ENCODE measurements at places on chromosomes 12 and 14.
A peak's percentile ranks its signal among the peaks of the same experiment; 100 is the strongest.

GRCh38 chr12:70826156-70826555 lies 94.4 kb downstream of the PTPRR start:
- DNase-seq = no peak

DNA sequence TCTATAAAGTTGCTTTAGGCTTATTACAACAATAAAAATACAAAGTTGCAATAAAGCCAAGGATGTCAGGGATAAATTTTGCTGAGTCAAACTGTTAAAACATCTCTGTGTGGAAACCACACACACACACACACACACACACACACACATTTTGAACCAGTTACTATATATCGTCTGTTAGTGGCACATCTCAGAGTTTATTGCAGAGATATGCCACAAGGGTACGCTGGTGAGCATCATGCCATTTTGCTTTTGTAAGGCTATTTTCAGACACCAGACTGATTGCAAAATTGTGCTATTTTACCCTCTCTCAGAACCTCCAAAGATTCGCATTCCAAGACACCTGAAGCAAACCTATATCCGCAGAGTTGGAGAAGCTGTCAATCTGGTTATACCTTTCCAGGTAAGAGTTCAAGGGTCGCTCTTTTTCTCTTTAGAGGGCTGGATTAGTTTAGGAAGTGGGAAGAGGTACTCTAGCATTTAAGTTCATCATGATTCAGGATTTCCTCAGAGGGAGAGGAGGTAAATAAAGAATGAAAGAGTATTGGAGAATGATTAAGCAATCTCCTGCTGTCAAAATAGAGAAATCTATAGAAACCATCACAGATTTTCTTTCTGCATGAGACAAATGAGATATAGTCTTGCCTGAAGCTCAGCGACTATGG lies 27.3 kb upstream of the CHPT1 start:
- peak; percentile 29 for DNase-seq

GRCh38 chr14:37723515-37723914 lies 128.1 kb downstream of the TTC6 start:
- DNase-seq = no peak

- no peak for DNase-seq
Measured at GRCh38 chr14:43413084-43413483, 1094.0 kb downstream of the FSCB start.

DNA sequence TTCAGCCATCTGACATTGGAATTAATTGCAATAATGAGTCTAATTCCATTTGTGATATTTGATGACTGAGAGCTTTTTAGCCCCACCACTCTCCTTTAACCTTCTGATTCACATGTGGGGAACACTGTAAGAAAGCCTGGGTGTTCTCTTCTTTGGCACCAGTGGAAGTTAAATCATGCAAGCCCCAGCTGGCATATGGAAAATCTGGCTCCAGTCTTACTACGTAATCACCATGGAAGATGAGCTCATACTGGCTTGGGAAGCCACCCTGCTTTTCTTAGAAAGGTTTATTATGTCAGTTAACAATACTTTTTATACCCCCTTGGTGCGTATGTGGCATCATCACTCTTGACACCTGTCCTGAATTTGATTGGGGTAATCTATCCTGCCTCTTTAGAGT lies 479.3 kb downstream of the SLC16A7 start:
- no peak for DNase-seq

GRCh38 chr14:65594882-65595237 lies 182.3 kb downstream of the FUT8 start:
- no peak for DNase-seq

DNA sequence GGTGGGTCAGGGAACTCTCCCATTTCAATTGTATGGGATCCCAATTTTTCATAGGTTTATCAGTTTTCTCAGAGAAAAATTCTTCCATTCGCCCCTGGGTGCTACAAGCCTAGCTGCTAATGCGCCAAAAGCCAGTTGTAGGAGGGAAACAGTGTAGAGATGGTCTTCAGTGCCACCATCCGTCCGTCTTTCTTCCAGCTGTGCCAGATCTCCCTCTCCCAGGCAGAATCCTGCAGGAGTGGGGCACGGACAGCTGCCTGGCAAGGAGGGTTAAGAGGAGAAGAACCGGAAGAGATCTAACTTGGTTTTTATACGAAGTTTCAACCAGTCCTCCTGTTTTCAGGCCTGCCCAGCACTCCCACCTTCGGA lies 38.9 kb upstream of the FUT8 start:
- DNase-seq = no peak

DNA sequence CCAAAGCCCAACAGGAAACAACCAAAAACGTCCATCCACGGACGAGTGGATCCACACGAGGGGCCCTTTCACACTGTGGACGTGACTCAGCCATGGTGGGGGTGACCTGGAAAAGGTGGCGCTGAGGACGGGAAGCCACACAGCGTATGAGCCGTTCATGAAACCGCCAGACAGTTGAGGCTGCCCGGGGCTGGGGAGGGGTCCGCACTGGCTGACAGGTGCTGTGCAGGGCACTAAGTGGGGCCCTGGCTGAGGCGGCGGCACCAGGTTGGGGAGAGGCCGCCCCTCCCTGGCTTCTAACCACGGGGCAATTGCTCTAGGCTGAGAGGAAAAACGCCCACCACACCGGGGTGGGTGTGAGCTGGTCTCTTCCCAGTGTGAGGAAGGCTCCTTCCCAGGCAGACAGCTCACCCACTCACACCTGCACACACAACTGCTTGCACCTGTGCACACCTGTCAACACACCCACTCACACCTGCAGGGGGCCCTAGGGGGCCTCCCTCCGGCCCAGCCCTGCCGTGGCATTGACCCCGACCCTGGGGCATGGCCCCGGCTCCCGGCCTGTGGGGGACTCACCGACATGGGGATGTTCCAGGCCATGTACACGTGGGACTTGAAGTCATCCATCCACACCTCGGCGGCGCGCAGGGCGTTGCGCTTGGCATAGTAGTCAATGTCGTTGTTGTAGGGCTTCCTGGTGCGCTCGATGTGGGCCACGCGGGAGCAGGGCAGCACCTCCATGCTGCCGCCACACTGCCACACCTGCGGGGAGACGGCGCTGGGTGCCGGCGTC lies 58.9 kb downstream of the NOC4L start:
- no peak for DNase-seq

GRCh38 chr12:128387811-128388422 lies 120.9 kb downstream of the TMEM132C start:
- DNase-seq = no peak

- no peak for DNase-seq
Measured at GRCh38 chr14:56137453-56137807, 19.2 kb downstream of the PELI2 start.

DNA sequence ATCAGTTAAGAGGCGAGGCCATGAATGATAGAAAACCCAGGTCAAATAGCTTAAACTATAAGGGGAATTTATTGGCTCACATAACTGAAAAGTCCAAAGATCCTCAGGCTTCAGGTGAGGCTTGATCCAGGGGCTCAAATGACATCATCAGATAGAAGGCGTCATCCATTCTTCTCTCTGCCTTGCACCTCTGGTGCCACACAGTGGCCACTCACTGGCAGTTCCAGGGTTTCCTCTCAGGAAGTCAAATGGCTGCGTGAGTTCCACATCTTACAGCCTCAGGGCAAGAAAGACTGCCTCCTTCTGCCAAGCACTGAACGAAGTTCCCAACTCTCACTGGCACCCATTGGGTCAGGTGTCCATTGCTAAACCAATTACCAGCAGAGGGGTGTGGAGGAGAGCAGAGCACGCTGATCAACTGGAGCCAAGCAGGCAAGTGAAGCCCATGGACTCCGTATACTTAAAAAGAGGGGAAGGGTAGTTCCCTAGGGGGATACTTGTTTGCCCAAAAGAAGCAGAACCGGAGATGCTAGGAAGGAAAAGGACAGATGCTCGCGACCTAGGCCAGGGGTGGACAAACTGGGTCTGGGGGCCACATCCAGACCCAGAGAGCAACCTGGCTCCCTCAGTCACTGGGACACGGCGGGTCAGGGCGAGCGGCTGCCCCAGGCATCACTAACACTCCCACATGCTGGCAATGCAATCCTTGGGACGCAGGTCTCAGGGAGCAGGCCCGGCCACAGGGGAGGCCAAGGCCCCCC lies 69.3 kb downstream of the SERPINA3 start:
- peak; percentile 8 for DNase-seq

- DNase-seq = no peak
Measured at GRCh38 chr14:59484639-59485175, 390 bp downstream of the JKAMP start.

DNA sequence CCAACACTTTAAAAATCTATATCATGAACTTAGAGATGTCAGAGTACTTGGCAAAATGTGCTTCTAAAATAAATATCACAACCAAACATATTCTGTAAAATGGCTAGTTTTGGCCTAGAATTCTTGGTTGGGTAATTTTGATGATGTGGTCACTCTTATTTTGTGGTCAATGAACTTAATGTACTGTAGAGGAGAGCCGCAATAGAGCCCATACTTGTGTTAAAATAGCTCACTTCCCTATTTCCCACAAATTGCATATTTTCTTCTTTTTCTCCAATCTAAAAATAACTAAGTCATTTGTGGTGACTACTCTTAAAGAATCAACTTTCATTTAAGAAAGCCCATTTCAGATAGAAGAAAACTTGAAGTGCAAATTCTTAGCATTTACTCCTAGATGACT lies 619.4 kb downstream of the CCER1 start:
- no peak for DNase-seq

- DNase-seq = no peak
Measured at GRCh38 chr12:65602253-65602609, 222.1 kb upstream of the HMGA2 start.

DNA sequence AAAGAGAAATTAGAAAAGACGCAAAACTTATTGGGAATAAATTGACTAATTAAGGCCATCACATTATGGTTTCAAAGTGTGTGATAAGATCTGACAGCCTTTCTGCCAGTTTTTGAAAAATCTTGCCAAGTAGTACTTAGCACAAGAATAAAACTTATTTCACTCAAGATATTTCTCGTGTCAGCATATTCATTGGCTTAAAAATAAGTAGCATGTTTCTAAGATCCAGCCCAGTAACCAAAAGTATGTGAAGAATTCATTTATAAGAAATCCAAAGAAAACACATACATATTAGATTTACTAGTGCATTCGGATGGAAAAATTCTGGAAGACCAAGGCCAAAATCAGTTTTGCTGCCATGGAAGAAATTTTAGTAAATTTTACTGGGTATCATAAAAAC lies 1135.0 kb downstream of the GALC start:
- peak; percentile 54 for DNase-seq

DNA sequence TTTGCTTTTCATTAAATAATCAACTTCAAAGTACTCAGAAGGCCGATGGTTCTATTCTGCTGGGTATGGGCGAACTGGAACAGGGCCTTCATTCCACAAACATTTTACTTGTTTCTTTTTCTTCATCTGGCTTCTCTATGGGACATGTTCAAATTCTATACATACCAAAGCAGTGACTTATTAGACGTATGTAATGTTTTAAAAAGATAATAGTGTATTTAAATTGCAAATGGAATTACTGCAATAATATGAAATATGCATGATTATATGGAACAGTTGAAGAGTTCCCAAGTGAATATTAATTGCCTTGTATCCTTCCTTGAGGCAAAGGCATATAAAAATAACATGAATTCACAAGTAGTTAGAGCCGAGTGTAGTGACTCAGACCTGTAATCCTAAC lies 75.5 kb downstream of the FAR2 start:
- no peak for DNase-seq

- DNase-seq = no peak
Measured at GRCh38 chr12:42255866-42256261, 17.8 kb upstream of the YAF2 start.

- no peak for DNase-seq
Measured at GRCh38 chr12:99960311-99960710, 24.4 kb downstream of the ANKS1B start.

DNA sequence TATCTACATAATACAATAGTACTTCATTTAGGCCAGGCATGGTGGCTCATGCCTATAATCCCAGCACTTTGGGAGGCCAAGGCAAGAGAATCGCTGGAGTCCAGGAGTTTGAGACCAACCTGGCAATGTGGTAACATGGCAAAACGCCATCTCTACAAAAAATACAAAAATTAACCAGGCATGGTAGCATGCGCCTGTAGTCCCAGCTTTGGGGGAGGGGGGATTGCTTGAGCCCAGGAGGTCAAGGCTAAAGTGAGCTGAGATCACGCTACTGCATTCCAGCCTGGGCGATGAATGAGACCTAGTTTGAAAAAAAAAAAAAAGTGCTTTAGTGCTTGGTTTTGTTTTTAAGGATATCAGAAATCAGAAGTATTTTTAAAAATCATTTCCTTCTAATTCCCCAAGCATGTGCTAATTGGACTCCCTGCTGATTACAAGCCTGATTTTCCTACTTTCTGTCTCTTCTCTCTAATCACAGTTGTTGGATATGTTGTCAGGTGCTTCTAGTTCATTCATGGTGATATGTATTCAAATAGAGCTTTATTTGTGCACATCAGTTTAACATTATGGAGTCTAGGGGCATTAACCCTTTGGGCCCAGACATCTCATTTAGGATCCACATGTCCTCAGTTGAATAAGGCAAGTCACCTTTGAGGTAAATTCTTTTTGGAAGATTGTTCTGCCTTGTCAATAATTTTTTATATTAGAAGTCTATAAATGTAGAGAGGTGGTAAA lies 7.0 kb upstream of the KRAS start:
- no peak for DNase-seq

DNA sequence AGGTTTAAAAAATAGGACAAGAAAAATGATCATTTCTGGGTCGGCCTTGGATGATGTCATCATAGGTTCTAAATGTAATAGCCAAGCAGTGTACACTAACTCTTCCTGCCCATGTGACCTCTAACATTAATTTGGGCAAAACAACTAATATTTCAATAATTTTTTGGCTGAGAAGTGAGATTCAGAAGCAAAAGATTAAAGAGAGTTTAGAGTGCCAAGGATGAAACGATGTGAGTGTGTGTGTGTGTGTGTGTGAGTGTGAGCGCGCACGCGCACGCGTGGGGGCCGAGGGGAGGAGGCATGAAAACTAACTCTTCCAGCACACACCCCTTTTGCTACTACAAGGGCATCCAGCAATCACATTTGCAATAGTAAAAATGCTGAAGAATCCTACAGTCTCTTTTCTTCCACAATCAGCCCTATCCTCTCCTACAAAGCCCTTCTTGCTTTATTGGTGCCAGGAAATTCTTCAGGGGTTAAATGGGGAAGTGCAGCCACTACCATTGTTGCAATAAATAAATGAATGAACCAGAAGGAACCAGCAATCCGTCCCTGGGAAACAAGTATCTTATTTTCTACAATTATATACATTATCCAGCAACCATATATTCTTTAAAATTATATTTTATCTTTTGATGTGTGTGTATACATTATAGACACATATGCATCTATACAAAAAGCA lies 52.9 kb downstream of the PEBP1 start:
- no peak for DNase-seq
